Large intestine (tissue), 12 donors: ENCODE measurements at places on chromosomes 16 and 17. TPM values are rescaled to one million over a fixed set of nuclear protein-coding genes. Genes with fewer than 3 reads are reported as not detected.

DNA sequence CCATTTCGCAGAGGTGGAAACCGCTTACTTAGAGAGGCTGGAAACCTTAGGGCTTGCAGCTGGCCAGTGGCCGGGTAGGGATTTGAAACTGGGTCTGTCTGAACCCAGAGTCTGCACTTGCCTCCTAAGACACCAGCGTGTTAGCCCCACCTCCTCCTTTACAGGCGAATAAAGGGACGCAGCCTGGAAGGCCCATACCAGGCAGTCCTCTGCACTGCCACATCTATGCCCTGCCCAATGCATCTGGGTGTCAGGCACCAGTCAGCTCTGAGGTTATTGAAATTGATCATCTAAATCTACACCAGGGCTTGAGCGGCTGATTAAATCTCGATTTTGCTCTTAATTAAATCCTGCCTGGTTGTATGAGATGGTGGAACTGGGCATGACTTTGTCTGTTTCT, 19.9 kb upstream of the NAGS start:
- no peaks in the 10 kb centered on the region for H3K36me3 ChIP-seq
- DNase-seq = no peak
- H3K27ac ChIP-seq = peak overlapping the region; percentile 2
- H3K27me3 ChIP-seq = peaks cover 72% of the 10 kb centered on the region
- H3K4me1 ChIP-seq = peaks cover 9% of the 10 kb centered on the region

DNA sequence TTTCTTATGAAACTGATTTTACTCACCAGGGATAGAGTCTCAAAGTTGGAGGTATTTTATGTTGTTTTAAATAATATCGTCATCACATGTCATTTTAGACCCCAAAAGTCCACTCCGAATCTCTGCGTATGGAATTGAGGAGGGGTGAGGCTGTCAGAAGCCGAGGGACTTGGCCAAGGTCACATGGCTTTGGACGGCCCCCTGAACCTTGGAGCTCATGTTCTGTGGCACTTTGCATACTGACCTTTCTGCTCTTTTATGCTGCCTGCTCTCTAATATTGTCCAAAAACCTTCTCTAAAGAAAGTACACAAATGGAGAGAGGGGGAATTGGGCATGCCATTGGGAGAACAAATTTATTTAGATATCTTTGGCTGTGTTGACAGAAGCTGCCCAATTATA, 700.0 kb downstream of the WWOX start:
- H3K4me1 ChIP-seq = peaks cover 2% of the 10 kb centered on the region
- no peak for DNase-seq
- no peaks in the 10 kb centered on the region for H3K36me3 ChIP-seq
- H3K4me3 ChIP-seq = no peak overlapping the region
- H3K27ac ChIP-seq = no peak overlapping the region

DNA sequence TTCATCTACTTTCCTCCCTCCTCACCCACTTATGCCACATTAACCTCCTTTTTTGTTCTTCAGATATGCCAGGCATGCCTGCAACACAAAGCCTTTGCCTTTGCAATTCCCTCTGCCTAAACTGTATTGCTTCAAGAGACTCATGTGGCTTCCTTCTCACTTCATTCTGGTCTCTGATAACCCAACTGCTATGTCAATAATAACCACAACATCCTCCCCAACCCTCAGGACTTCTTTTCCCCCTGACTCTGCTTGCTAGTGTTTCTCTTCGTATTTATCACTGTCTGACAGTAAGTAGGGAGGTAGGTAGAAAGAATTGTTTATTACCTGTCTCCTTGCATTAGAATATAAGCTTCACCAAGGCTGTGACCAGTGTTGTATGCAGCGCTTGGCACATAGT, 22.4 kb downstream of the RBL2 start:
- H3K27me3 ChIP-seq = no peaks in the 10 kb centered on the region
- H3K4me1 ChIP-seq = no peaks in the 10 kb centered on the region
- H3K4me3 ChIP-seq = no peak overlapping the region
- peak; percentile 17 for DNase-seq
- peaks cover 61% of the 10 kb centered on the region for H3K36me3 ChIP-seq

GRCh38 chr16:87945351-87946042, 5.7 kb upstream of the BANP start:
- H3K4me1 ChIP-seq = peaks cover 19% of the 10 kb centered on the region
- peak overlapping the region; percentile 52 for H3K27ac ChIP-seq
- peak overlapping the region; percentile 48 for H3K4me3 ChIP-seq
- peak; percentile 92 for DNase-seq

GRCh38 chr16:4373909-4374742, 2.5 kb downstream of the VASN start:
- no peaks in the 10 kb centered on the region for H3K27me3 ChIP-seq
- peaks cover 38% of the 10 kb centered on the region for H3K4me1 ChIP-seq
- H3K27ac ChIP-seq = peak overlapping the region; percentile 78
- H3K36me3 ChIP-seq = peaks cover 2% of the 10 kb centered on the region
- DNase-seq = peak; percentile 65

DNA sequence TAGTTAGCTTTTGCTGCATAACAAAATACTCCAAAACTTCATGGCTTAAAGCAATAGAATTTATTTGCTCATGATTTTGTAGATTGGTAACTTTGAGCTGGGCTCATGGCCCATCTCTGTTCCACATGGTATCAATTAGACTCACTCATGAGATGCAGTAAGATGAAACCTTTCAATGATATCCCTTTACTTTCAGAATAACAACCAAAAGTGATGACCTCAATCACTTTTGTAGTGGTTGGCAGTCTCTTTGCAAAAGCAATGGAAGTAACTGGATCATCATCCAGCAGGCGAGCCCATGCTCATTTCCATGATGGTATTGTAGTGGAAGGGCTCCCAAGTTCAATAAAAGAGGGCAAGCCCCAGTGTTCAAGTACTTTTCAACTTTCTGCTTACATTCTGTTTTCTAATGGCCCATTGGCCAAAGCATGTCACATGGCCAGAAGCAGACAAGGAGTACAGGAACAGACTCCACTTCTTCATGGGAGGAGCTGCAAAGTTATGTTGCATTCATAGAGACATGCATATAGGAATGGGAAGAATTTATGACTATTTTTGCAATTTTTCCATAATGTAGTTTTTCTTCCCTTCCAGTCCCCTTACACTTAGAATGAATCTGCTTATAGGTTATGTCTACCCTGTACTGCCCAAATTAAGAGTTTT, 41.7 kb downstream of the EFCAB5 start:
- no peaks in the 10 kb centered on the region for H3K36me3 ChIP-seq
- no peaks in the 10 kb centered on the region for H3K27me3 ChIP-seq
- H3K4me1 ChIP-seq = no peaks in the 10 kb centered on the region
- H3K27ac ChIP-seq = no peak overlapping the region
- DNase-seq = no peak
- H3K4me3 ChIP-seq = no peak overlapping the region

- peaks cover 12% of the 10 kb centered on the region for H3K4me1 ChIP-seq
- no peak for DNase-seq
- H3K27me3 ChIP-seq = no peaks in the 10 kb centered on the region
- H3K27ac ChIP-seq = no peak overlapping the region
Measured at GRCh38 chr17:46135126-46135812, 58.0 kb downstream of the KANSL1 start.

The STX8 gene
- 53.6 TPM for polyA plus RNA-seq

The CRISPLD2 gene
- polyA plus RNA-seq = 8.8 TPM
